ENCODE measurements at places on chromosomes 7 and 10.

DNA sequence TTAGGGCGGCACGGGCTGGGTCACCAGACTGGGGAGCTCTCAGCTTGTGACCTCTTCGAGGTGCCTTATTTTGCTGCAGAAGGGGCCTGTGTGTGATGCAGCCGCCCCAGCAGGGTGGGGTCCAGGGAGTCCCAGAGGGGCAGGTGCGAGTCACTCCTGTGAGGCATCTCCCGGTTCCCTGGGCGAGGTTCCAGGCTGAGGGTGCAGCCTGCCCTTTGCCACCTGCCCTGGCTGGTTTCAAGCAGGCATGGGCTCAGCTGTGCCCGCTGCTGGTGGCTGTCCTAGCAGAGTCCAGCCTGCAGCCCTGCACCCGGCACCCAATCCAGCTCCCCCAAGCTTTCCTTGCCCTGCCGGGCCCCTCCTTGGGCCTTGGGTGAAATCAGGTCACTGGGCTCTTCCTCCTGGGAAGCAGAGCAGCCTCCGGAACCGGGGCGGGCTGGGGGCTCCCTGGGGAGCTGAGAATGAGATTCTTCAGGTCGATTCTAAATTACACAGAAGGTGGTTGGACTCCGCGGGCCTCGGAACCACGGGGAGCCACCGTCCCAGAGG is 64.8 kb downstream of the PWWP2B start:
- no peak for DNase-seq

DNA sequence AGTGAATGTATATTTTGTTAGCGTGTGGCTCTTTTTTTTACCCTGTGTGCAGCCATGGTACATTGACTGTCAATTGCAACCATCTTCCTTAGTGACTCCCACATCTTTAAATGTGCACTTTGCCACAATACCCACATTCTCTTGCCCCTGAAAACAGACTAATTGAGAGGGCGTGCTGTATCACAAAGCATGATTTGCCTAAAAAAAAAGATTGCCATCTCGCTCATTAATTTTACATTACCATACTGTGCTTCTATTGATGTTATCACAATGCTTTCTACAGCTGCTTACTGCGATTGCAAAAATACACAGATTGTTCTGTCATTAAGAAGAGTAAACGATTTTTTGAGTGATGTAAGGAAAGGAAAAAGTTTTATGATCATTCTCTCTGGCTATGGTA is 613.1 kb upstream of the NRP1 start:
- DNase-seq, result no peak

DNA sequence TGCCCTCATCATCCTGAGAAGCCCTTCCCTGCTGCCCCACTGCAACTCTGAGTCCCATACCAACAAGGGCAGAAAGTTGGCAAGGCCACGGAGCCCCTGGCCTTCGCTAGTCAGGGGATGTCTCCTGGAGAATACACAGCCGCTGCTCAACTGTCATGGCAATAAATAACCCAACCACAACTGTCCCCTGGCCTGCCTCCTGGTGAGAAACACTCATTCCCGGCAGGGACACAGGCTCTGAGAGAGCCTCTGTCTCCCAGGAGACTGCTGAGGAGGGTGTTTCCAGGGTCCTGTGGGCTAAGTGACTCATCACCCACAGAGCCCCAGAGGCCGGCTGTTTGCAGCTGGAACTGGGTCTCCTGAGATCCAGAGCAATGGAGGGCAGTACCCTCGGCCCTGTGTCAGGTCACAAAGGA is 354.1 kb downstream of the TNS3 start:
- DNase-seq, result no peak

DNA sequence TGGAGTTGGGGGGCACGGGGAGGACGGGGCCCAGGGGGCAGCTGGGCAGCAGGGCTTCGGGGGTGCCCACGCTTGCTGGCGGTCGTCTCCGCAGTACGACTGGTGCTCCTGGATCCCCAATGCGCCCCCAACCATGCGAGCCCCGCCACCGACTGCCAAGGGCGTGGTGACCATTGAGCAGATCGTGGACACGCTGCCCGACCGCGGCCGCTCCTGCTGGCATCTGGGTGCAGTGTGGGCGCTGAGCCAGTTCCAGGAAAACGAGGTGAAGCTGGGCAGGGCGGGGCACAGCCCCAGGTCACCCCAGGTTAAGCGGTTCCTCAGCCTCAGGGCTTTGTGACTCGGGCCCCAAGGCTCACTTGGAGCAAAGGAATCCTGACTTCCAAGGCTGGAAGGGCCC is 70.0 kb downstream of the ALOX5 start:
- no peak for DNase-seq

DNA sequence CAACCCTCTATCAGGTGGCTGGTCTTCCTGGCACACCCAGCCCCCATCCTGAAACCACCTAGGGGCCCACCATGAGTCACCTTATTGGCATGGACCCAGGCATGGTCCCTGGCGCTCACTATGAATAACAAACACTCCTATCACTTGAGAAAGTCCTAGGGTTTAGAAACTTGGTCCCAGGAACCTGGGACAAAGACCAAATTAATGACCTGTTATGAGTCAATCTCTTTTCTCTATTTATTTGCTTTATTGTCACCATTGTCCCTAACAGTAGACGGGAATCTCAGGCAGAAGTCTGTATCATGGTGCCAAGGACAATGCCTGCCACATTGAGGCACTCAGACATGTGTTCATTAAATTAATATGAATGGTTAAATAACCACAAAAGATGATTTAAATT is 599.6 kb upstream of the C7orf33 start:
- no peak for DNase-seq

- DNase-seq, result no peak
Measured at GRCh38 chr7:108086546-108086945, 43.6 kb downstream of the LAMB4 start.

GRCh38 chr7:51827631-51828030 is 511.0 kb upstream of the COBL start:
- DNase-seq, result no peak

DNA sequence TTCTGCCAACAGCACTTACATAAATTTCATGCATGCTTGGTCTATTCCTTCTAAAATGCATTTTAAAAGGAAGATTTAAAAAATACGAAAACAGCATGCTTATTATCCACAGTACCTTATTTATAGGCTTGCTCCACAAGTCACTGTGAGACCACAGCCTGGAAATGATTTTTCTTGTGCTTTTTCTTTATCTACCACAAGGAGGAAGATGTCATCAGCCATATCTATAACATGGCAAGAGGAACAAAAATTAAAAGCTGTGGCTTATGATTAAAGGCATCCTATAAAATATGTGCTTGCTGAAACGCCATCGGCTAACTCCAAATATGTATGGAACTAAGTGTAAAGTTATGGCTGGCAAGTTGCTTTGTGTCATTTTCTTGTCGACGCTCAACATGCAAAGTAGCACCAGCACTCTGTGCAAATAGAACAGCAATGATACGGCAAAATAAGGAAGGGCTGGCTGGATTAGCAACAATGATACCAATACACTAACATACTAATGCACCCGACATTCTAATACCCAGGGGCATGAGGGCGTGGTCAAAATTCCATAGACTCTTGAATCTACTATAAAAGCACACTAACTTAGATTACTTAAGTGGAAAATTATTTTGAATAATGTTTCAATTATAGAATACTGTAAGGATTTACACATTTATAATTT is 41.2 kb upstream of the AKR1E2 start:
- no peak for DNase-seq

DNA sequence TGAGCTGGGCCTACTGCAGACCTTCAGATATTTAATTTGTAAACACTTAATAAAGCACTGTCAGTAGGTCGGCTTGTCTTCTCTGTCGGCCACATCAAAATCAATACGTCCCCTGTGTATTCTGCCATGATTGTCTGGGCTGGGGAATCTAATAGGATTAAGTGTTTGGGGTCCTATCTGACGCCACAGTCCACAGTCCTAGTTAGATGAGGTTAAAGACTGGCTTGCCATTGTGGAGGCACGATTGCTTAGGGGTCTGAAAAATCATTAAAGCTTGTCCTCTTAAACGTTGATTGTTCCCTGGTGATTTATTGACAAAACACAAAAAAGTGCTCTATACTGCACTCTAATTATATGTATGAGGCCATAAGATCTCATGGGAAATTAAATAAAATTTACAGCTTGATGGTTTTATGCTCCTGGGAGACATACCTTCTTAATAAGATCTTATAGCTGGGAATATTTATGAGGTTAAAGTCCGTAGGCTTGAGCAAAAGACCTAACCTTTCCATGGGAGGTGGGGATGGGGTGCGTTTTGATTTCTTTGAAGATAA is 650.3 kb upstream of the GALNT17 start:
- DNase-seq, result no peak

All from activated T-cell treated with anti-CD3 and anti-CD28 coated beads for 4 hours (primary cell).